ENCODE measurements at places on chromosomes 2 and 18.
A peak's percentile ranks its signal among the peaks of the same experiment; 100 is the strongest.

DNA sequence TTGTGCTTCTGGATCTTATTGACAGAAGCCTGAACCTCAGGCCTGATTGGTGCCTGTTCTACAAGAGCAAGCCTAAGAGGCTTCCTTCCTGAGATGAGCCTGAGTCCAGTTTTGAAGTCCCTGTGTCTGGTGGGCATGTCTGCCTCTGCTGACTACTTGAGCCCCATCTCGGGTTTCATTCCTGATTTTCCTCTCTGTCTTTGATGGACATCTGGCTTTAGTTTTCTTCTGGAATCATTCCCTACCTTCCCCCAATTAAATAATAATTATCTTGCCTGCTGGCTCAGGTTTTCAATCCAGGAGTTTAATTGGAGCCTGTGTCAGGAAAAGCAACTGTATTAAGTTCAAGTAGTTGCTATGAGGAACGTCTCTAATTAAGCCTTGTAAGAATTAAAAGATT is 135.5 kb upstream of the MC4R start:
- DNase-seq, result no peak

DNA sequence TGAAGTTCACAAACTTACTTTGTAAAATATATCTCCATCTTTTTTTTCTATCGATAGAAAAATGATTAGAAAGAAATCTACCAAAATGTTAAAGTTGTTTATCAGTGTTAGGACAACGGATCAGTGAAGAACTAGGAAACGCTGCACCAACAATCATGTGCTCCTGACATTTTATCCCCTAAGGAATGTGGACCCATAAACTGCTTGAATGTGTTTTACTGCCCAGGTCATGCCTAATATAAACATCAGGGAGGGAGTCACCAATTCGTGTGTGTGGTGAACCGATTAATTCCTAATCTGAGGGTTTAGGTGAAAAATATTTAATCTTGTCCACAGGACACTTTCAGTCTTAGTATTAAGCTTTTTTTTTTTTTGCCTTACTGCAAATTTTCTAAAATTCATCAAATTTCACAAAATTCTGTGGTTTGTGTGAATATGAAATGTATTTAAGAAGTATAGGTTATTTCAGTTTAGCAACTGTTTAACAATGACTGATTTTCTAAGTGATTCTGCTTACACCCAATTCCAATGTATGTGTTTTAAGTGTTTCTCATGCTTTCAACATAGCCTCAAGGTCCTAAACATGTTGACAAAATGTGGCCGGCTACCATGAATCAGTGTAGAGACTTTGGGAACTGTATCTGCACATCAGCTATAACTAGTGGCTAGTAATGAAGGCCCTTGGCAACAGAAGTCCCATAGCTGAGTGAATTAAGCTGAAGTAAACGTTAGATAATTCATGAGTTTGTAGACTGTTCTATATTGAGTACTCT is 11.1 kb upstream of the KIDINS220 start:
- DNase-seq, result no peak

DNA sequence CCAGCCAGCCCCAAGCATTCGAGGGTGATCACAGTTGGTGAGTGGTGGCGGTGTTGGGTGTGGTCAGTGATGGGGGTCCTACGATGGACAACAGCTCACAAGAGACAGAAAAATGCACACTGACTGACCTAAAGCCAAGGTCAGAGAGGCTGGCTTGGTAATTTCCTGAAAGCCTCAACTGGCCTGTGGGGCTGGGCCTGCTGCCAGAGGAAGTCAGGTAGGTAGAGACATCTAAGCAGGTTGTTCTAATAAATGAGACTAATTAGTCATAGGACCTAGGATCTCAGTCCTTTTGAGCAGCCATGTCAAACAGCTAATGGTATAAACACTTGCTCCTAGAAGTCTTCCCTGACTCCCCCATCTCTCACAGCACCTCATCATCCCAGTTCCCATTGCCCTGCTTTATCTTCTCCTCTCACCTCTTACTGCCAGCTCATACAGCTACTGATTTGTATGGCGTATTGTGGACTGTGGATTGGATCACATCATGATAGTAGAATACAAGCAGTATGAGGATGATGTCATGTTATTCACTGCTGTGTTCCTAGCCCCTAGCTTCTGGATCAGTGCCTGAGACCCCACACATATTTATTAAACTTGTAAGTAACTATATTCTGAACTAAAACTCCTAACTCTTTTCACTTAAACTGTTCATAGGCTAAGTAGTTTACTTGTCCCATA is 262.9 kb upstream of the KLHL29 start:
- no peak for DNase-seq

GRCh38 chr18:33578518-33579348 is 714 bp downstream of the ASXL3 start:
- DNase-seq, result no peak

DNA sequence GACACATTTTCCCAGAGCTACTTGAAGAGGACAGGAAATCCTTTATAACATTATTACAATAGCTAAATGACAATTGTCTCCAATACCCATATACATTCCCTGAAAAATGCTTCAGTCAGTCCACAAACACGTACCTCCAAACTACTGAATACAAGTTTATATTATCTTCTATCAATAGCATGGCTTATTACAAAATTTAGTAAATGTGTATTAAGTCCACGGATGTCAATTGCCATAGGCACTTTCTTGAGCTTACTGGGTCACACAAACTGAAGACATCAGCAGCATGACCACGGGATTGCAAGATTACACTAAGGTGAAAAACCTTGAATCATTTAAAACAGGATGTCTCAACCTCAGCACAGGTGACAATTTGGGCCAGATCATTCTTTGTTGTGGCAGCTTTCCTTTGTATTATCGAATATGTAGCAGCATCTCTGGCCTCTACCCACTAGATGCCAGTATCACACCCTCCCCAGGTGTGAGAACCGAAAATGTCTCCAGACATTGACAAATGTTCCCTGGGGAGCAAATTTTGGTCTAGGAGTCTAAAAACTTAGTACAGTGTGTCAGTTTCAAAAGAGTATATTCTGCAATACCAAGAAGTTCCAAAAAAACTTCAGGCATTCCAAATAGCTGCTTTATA is 1.4 kb downstream of the MBD2 start:
- peak; percentile 13 for DNase-seq

DNA sequence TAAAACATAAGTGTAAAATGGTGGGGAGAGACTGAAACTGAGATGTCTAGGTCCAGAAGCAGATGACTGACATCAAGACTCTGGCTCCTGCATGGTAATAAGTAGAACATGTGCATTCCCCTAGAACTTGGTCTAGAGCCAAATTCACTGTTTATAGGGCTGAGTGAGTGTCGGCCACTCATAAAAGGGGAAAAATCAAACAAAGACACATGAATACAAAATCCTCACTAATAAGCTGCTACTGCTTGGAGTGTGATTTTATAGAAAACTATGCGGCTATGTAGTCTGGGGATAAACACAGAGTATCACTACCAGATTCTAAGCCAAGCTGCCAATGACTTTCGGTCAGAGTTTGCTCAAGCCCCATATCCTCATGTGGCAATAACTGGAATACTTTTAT is 1080.8 kb upstream of the DDX18 start:
- DNase-seq, result no peak

DNA sequence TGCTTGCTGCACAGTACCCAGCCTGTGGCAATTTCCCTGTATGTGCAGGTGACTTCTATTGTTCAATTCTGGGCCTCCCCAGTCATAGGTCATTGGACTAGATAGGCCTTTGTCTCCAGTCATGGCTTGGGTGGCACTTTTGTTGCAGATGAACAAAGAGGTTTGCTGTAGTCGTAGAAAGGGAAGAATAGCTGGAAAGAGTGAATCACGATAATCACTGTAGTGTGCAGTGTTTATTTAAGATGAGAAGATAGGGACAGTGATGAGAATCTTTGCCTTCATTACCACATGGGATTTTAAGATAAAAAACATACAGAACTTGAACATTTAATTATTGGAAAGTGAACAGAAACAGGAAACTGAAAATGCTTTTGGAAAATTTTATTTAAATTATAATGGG is 156.1 kb upstream of the CYRIA start:
- DNase-seq, result no peak

DNA sequence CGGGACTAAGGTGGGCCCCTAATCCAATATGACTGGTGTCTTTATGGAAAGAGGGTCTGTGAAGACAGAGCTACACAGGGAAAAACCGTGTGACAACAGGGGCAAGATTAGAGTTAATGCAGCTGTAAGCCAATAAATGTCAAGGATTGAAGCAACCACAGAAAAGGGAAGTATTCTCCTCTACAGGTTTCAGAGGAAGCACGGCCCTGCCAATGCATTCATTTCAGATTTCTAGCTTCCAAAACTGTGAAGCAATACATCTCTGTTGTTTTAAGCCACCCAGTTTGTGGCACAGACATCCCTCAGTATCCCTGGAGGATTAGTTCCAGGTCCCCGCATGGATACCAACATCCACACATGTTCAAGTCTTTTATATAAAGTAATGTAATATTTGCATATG is 48.8 kb downstream of the SPP2 start:
- no peak for DNase-seq

- DNase-seq, result no peak
Observed at GRCh38 chr2:239790313-239790712, 234.8 kb downstream of the NDUFA10 start.

- DNase-seq, result no peak
Observed at GRCh38 chr2:48233005-48233404, 296.9 kb upstream of the STON1 start.

DNA sequence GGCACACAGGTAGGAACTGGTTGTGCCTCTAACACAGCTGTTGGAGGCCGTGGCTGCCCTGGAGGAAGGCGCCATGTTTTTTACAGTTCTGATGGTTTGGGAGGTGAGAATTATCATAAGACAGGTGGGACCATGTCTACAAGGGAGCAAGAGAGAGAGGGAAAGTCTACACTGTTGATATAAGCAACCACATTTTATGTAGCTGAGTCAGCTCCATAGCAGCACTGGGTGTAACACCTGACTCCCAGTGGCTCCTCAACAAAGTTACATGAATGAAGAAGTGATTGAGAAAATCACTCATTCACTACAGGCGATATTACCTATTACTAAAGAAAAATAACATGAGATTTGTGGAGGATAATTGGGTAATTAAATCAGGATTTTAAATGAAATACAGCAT is 41.3 kb upstream of the ACAA2 start:
- no peak for DNase-seq

DNA sequence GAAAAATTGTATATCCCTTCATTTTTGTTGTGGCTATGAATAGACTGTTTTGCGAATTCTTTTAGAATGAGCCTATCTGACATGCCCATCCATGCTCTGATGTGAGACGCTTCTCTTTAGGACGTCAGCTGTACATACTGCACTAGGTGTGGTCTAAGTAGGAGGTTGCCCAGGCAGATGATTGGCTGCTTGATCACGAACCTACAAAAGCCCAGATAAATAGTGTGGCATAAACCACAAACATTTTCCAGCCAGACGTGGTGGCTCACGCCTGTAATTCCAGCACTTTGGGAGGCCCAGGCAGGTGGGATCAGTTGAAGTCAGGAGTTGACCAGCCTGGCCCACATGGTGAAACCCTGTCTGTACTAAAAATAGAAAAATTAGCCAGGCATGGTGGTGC is 251.8 kb downstream of the AGAP1 start:
- no peak for DNase-seq

GRCh38 chr2:176826356-176826755 is 386.2 kb upstream of the HNRNPA3 start:
- DNase-seq, result no peak

- DNase-seq, result no peak
Observed at GRCh38 chr2:86624267-86624547, 542 bp upstream of the RNF103 start.

DNA sequence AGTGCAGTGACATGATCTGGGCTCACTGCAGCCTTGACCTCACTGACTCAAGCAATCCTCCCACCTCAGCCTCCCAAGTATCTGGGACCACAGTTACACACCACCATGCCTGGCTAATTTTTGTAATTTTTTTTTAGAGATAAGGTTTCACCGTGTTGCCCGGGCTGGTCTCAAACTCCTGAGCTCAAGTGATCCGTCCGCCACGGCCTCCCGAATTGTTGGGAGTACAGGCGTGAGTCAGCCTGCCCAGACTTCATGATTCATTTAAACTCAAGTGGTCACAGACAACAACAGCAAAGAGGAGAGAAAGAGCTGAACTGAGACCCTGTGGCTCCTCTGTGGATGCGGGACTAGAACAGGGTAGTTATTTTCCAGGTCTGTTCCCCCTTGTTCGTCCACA is 83.0 kb downstream of the TSHZ1 start:
- no peak for DNase-seq

DNA sequence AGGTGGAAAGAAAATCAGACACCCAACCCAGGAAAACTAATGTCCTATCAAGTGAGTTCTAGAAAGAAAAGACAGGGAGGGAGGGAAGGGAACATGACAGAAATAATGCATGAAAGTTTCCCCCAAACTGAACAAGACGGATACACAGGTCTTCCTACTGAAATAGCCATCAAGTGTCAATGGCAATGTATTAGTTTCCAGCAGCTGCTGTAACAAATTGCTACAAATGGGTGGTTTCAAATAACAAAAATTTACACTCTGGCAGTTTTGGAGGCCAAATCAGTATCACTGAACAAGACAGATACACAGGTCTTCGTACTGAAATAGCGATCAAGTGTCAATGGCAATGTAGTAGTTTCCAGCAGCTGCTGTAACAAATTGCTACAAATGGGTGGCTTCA is 70.6 kb downstream of the LDAH start:
- DNase-seq, result no peak

DNA sequence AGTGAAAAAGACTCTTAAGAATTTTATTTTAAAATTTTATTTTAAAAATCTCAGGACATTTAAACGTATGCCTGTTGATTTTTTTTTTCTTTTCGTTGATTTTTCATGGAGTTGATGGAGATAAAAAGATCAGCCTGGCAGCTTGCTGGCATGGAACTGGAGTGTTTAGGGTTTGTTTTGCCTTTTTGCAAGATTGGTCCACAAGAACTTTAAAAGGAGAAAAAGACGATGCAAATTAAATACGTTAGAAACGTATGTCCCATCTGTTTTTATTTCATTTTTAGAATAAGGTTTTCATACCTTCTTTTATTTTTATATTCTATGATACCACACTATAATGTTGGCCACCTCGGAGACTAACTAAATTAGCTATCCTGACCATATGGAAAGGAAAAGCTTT is 254.9 kb downstream of the ARHGAP15 start:
- no peak for DNase-seq

DNA sequence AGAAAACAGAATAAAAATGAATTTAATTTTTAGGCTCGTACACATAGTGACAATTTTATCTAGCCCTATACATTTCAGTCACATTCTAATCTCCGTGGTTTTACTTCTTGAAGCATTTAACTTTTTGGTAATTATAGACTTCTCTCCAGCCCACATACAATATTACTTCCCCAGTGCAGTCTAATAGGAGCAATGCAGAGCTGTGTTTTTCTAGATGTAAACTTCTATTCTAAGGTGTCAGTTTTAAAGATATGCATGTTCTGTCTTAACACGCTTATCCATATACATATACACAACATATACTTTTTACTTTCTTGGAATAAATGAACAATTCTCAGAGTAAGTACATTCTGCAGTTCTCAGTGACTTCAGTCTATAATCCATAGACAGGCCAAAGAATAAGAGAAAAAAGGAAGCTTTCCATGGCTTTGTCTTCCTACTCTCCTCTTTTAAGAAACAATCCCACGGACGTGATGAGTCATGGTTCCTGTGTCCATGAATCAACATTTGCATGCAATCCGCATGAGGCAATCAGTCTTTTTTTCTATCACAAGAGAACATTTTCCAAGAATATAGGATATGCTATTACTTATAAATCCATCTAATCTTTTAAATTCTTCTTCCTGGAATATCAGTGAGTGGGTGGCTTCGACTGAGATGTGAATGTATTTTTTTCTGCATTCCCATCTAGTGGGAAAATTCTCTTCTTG is 42.8 kb downstream of the CCDC102B start:
- no peak for DNase-seq

GRCh38 chr2:143530758-143531157 is 401.5 kb downstream of the ARHGAP15 start:
- DNase-seq, result no peak

- no peak for DNase-seq
Observed at GRCh38 chr2:237732790-237733381, 65.7 kb upstream of the RBM44 start.

Data from activated T-helper 1 cell treated with Interleukin-2 at 50 U/mL for 16 hours (primary cell).